ENCODE measurements at places on chromosomes 5 and 9.

DNA sequence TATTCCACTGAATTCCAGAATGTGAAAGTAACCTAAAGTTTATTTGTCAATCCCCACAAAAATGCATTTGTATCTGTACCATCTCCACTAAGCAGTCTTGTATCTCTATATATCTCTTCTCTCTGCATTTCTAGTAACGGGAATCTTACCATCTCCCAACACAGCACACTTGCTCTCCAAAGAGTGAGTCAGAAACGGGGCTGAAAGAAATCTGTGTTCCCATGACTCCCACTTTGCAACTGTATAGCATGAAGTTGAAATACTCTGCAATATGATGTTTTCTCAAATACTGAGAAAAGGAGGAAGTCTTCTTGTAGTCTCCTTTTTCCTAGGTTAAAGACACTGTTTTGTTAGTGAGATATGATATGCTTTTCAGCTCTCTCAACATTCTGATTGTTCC lies 848.8 kb upstream of the ACO1 start:
- no peak for DNase-seq

DNA sequence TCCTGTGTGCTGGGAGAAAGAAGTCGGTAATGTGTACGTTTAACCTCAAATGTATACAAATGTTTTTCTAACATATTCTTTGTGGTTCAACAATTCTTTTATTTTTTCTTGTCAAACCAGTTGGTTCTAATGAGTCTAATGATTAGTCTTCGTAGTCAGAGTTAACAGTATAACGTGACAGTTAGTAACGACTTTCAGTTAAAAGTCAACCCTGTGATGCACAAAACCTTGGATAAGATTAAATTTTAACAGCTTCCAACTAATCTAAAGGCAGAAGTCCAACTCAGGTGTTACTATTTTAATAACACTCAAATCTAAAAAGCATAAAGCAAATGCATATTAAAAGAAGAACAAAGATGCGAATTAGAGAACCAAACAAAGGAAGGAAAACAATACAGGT lies 47.0 kb downstream of the SEMA6A start:
- no peak for DNase-seq

GRCh38 chr9:113307396-113307975 lies 4.3 kb upstream of the RNF183 start:
- DNase-seq, result no peak

DNA sequence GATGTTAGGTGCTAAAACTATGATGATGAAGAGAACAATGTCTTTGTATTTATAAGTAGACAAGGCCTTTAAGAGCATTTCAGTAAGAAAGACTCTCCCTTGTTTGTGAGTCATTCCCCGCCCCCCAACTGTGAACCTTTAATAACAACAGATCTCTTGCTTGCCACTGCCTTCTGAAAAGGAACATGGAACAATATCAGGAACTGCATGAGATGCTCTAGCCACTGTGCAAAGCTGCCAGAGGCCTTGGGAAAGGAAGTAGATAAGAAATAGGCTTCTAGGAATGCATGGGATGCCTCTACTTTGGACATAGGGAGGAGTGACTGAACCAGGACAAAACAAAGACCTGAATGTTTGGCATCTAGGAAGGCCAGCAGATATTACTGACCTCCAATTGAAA lies 296.1 kb upstream of the MPDZ start:
- DNase-seq, result no peak

GRCh38 chr9:84151640-84152039 lies 171.0 kb downstream of the RMI1 start:
- no peak for DNase-seq

DNA sequence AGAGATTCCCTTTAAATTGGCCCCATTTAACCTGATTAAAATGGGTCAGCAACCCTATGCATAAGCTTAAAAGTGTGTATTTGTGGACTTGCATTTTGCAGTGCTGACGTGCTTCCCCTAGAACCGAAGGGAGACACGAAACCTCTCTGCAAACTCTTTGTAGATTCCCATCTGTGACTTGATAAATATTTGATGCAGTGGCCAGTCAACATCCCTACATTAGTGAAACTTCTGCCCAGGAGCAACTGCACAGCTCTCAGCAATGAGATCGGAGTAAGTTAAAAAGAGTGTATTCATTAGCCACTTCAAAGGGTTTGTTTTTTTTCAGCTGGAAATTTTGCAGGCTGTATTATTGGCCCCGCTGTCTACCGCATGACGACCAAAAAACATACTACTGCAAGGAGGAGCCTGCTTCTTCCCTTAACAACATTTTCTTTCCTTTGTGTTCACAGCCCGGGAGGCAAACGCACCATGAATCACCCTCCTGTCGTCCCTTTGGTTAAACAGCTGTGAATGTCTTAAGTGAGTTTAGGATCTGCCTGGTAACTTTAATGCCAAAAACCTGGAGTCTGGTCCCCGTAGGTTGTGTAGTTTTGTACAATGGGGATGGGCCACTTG lies 38.0 kb upstream of the TCERG1 start:
- no peak for DNase-seq
